Hematopoietic multipotent progenitor cell treated with erythropoietin and hydrocortisone succinate and interleukin-3 and kit ligand, for 8 days (in vitro differentiated cells): ENCODE measurements at places on chromosomes 6 and 20.

GRCh38 chr6:122400121-122400450 is 634 bp downstream of the HSF2 start:
- DNase-seq = peak; percentile 32

DNA sequence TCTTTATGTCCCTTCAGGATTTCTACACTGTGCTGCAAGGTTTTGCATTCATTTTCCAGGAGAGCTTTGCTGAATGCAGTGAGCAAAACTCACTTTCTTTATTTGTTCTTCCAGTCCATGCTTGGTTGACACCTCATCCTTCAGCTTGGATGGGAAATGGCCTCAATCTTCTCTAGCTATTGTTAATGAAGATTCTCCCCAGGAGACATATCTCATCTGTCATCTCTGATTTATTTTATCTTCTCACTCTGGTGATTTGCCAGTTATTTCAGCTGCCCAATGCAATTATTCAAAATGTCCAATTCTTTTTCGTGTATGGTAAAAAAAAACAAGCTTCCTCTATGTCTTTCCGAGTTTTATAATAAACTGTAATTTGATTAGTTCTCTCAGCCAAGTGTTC is 77.9 kb upstream of the PAK5 start:
- no peak for DNase-seq

- DNase-seq = no peak
Measured at GRCh38 chr6:1372690-1373089, 16.7 kb upstream of the FOXF2 start.

- DNase-seq = no peak
Measured at GRCh38 chr6:165456286-165456685, 146.9 kb upstream of the C6orf118 start.

DNA sequence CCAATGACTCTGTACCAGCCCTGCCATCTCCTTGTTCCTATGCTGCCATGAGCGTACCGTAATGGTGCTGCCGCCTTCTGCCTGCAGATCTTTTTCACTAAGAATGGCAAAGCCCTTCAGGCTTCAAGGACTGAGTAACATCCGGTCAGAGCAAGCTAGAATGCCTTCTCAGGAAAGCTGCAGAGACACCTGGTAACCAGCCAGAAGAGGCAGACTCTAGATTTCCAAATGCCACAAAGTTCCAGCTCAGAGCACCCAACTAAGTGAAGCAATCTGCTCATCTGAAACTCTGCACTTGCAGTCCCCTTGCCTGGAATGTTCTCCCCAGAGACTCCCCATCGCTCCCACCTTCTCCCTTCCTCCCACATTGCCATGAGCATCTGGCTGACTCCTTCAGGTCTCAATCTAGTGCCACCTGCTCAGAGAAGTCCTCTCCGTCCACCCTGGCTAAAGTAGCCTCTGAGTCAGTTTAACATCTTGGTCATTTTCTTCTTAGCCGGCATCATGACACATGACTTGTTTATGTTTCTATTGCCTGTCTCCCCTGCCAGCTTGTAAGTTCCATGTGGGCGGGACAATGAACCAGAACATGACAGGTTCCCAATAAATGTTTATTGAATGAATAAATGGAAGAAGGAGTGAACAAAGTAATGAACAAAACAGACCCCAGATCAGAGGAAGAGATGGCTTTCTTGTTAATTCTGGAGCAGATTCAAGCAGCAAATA is 6.9 kb upstream of the OCSTAMP start:
- DNase-seq = no peak

- DNase-seq = no peak
Measured at GRCh38 chr6:20464847-20465246, 63.2 kb downstream of the E2F3 start.

GRCh38 chr20:38730167-38730988 is 6.1 kb downstream of the SLC32A1 start:
- no peak for DNase-seq

- no peak for DNase-seq
Measured at GRCh38 chr6:87291883-87292282, 30.5 kb upstream of the SMIM8 start.

DNA sequence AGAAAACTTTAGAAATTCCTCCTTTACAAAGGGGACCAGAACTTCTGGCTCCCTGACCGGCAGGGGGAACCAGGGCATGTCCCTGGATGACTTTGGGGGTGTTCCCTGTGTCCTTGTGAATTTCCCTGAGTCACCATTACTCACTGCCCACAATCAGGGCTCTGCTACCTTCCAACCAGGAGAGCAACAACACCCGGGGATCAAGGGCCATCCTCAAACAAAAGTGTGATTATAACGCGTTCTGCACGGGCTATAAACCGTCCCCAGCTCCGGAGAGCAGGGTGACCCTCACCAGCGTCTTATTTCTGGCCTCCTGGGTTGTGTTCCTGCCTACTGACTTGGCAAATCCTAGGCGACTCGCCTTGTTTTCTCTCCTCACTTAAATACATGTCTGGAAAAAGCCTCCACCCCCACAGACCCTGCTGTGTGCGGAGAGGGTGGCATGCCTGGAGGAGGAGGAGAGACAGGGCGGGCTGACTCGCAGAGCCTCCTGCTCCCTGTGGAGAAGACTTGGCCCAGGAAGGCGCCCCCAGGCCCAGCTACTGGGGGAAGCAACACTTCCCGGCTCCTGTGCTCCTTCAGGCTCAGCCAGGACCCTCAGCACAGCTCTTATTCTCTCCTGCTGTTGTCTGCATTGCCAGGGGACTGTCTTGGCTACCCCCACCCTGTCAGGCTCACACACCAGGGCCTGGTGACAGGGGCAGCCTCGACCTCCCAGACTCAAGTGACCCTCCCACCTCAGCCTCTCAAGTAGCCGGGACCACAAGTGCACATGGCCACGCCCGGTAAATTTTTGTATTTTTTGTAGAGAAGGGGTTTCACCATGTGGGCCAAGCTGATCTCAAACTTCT is 54.1 kb downstream of the FGD2 start:
- DNase-seq = peak; percentile 89

DNA sequence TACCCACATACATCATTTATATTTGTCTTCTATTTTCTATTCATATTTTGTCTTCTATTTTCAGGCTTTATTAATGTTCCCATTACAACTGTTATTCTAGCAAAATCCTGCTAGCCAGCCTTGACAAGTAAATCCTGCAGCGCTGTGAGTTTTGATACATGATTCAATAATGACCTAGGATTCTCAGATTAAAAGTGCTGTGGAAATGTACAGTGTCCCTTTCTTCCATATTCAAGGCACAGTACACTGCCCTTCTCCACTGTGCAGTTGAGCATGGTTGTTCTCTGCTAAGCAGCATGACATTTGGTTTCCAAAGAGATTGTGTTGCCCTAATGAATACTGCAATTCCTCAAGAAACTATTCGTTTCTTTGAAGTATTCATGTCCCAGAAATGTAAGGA is 5.8 kb upstream of the HEY2 start:
- DNase-seq = no peak

GRCh38 chr6:900716-901605 is 208.0 kb upstream of the EXOC2 start:
- DNase-seq = no peak

DNA sequence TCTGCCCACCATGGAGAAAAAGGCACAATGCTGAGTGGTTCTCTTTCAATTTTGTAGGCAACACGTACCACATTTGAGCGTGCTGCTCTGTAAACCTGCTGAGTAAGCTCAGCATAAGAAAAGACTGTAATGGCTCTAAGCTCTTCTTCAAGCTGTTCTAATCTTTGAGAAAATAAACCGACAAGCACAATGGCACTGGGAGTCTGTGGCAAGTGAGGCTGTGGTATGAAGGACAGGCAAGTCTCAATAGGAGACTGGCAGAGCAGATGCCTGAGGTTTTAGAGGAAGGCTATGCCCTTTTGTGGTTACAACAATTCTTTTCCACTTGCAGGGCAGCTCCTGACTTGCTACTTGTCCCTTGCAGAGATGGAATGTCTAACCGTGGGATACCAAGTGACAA is 136.7 kb upstream of the EXOC2 start:
- no peak for DNase-seq

- DNase-seq = no peak
Measured at GRCh38 chr6:37256692-37257319, 766 bp upstream of the TBC1D22B start.

GRCh38 chr6:30571762-30572082 is 480 bp downstream of the ABCF1 start:
- no peak for DNase-seq

GRCh38 chr6:43078691-43079090 is 2.6 kb downstream of the PTK7 start:
- DNase-seq = no peak

GRCh38 chr6:110897433-110897832 is 22.8 kb downstream of the AMD1 start:
- DNase-seq = no peak

- DNase-seq = peak; percentile 92
Measured at GRCh38 chr6:33197431-33198048, 2.9 kb downstream of the RXRB start.

DNA sequence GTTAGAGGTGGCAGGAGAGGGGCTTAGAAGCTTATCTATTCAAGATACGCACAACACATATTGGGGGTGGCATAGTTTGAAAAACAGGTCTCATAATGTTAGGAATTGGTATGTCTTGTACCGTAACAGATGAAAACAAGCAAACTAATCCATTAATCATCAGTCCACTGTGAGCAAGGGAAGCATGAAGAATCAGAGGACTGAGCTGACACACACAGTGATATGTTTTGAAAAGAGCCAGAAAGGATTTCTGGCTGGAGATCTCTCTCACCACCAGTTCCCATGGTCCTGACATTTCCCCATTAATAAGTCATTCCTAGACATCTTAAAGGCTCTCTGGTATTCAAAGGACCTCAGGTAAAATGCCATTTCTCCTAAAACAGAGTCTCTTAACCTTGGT is 158.8 kb upstream of the PHACTR1 start:
- no peak for DNase-seq

DNA sequence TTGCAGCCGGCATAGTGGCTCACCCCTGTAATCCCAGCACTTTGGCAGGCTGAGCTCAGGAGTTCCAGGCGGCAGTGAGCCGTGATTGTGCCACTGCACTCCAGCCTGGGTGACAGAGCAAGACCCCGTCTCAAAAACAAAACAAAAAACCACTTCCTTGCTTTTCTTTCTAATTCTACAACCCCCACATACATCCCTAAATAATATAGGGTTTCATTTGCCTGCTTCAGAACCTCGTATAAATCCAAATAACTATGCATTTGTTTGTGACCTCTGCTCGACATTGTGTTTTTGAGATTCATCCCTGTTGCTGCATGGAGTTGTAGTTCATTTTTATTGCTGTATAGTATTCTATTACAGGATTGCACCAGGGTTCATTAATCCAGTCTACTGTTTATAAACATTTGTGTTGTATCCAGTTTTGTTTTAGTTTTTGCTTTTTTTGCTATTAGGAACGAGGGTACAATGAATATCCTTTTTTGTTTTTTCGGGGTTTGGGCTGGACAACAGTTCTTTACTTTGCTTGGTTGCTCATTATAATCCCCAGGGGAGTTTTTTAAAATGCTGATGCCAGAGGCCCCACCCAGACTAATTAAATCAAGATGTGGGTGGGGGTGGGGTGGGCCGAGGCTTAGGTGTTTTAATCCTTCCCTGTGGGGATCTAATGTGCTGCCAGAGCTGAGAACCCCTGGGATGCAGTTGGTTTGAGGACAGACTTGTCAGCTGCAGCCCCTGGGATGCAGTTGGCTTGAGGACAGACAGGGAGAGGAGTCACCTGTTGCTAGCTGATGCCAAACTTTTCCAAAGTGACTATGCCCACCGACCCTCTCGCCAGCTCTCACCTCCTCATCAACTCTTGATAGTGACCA is 2.4 kb upstream of the SNAI1 start:
- DNase-seq = no peak

DNA sequence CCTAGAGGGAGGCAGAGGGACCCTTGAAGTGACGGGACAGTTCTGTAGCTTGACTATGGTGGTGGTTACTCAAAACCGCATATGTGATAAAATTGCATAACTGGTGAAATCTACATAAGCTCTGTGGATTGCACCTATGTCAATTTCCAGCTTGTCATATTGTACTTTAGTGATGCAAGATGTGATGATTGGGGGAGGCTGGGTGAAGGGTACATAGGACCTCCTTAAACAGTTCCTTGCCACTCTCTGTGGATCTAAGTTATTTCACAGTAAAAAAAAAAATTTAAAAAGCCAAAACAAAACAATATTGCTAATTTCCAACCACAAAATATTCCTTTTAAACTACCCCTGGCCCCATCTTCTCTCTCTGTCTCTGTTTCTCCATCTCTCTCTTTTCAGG is 472.6 kb upstream of the SULF2 start:
- no peak for DNase-seq

GRCh38 chr6:10425975-10426780 is 11.3 kb upstream of the TFAP2A start:
- DNase-seq = no peak

GRCh38 chr20:32439132-32439829 is 81.2 kb downstream of the ASXL1 start:
- peak; percentile 28 for DNase-seq

- peak; percentile 69 for DNase-seq
Measured at GRCh38 chr6:7086488-7086887, 21.3 kb upstream of the RREB1 start.

DNA sequence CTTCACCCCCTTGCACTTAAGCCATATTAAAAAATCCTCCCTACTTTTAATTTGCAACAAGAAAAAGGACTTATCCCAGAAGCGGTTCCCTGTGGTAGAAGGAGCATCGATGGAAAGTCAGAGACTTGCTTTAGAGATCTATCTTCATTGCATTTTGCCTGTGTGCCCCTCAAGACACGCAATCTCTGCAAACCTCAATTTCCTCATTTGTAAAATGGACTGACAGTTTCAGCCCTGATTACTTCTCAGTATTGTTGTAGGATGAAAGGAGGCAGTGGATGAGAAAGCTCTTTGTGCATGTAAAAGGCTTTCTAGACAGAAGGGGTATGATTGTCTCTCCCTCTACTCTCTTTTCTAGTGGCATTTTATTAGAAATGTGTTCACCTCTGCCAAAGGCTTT is 410.2 kb downstream of the CDC5L start:
- DNase-seq = no peak

- DNase-seq = no peak
Measured at GRCh38 chr20:19330731-19331130, 118.3 kb downstream of the SLC24A3 start.
